Cerebellar nuclear complex (tissue), 1 donor: ENCODE measurements at places on chromosomes 1 and 21.

DNA sequence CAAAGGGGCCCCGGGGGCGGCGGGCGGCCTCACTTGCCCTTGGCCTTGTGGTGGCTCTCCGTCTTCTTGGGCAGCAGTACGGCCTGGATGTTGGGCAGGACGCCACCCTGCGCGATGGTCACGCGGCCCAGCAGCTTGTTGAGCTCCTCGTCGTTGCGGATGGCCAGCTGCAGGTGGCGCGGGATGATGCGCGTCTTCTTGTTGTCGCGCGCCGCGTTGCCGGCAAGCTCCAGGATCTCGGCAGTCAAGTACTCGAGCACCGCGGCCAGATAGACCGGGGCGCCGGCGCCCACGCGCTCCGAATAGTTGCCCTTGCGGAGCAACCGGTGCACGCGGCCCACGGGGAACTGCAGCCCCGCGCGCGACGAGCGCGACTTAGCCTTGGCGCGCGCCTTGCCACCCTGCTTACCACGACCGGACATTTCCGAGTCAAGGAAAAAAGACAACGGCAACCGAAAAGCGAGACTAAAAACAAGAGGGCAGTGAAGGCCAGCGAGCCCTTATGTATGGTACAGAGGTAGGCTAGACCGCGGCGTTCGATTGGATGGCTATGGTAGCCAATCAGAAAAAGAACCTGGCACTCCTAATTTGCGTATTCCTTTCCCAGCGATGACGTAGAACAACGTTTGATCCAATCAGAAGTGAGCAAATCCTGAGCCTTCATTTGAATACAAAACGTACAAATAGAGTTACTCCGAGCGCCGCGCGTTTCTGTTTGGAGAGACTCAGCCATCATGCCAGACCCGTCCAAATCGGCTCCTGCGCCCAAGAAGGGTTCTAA lies 29.6 kb upstream of the RNF187 start:
- peak; percentile 98 for DNase-seq

- no peak for DNase-seq
Observed at GRCh38 chr21:33315946-33316710, 8.6 kb upstream of the IFNAR1 start.

- no peak for DNase-seq
Observed at GRCh38 chr1:111959436-111959835, 30.0 kb downstream of the KCND3 start.

DNA sequence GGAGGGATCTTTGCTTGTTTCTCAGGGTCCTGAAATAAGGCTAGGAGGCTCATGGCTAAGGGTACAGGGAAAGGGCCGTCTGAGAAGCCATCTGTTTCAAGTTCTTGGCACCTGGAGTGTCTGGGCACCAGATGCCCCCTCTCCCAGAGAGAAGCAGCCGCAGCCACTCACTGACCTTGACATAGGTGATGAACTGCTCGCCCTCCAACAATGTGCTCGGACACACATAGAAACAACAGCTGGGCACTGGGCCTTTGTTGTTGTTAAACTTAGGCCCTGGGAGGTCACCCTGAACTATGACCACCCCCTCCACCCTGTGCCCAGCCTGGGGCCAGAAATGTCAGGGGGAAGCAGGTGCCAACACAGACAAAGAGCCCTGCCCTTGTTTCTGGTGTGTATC lies 9.2 kb upstream of the TNNI1 start:
- DNase-seq: no peak

DNA sequence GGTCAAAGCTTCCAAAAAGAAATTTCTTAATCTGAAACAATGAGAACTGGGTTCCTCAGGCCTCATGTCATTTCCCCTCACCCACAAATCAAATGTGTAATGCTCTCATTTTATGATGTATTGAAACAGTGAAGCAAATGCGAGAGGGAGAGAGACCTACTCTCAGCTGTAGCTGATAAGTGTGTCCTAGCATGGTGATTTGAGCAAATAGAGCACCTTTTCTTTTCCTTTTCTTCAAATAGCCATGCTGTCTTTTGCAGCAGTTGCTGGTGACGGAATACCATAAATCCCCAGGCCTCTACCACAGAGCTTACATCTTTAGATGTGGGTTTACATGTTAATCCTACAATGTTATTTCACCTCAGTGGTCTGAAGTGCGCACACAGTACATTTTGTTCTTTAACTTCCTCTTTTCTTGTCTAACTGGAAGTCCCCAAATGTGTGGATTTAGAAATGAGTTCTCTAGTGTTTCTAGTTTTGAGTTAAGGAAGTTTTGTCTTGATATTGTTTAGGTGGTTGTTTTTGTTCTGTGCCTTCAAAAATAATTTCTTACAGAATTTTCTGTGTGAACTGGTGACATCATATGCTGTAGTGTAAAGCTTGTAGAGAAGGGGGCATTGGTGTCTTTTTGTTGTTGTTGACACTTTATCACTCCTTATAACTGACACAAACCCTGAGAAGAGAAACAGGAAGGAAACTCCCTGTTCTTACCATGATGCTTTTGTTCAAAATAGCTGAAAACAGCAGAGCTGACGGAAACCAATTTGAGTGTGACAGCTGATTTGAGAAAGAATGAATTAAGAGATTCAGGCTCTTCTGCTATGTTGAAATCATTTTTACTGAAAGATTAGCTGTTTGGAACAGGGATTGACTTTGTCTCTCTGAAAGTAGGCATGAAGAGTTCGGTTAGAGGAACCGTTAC lies 12.2 kb downstream of the SMAP2 start:
- DNase-seq: no peak

GRCh38 chr1:44084998-44085675 lies 33.5 kb upstream of the KLF17 start:
- no peak for DNase-seq

- no peak for DNase-seq
Observed at GRCh38 chr1:37448691-37449417, 25.5 kb upstream of the ZC3H12A start.

DNA sequence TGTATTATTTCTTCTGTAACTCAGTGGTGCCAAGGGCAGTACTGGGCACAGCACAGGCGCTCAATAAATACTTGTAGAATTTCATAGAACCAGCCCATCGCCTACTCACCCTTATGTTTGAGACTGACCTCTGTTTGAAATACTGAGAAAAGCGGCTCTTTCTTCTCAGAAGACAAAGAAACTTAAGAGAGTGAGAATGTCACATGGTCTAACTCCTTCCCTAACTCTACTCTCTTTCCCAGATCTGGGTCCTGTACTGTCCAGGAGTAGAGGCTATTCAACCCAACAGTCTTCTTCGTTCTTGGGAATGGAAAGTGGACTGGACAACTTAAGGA lies 4.2 kb downstream of the IGSF8 start:
- no peak for DNase-seq

- no peak for DNase-seq
Observed at GRCh38 chr1:218444588-218444987, 99.5 kb downstream of the TGFB2 start.

GRCh38 chr21:17191346-17191993 lies 321.4 kb upstream of the CXADR start:
- DNase-seq: no peak

DNA sequence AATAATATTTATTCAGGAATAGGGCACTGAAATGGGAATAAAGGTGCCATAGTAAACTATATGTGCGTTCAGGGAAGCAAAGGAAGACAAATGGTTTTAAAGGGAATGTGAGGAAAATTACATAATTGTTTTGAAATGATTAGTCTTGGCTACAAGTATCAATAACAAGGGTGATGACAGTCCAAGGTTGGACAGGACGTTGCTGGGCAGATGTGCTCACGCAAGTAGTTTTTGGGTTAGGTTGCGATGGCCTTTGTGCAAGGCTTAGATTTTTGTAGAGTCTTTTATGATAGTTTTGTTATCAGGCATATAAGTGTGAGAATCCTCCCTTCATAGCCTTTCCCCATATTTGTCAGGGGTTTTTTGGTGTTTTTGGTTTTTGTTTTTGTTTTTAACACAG lies 57.0 kb downstream of the SPATA6 start:
- no peak for DNase-seq
